ENCODE measurements at places on chromosomes 4 and X.

DNA sequence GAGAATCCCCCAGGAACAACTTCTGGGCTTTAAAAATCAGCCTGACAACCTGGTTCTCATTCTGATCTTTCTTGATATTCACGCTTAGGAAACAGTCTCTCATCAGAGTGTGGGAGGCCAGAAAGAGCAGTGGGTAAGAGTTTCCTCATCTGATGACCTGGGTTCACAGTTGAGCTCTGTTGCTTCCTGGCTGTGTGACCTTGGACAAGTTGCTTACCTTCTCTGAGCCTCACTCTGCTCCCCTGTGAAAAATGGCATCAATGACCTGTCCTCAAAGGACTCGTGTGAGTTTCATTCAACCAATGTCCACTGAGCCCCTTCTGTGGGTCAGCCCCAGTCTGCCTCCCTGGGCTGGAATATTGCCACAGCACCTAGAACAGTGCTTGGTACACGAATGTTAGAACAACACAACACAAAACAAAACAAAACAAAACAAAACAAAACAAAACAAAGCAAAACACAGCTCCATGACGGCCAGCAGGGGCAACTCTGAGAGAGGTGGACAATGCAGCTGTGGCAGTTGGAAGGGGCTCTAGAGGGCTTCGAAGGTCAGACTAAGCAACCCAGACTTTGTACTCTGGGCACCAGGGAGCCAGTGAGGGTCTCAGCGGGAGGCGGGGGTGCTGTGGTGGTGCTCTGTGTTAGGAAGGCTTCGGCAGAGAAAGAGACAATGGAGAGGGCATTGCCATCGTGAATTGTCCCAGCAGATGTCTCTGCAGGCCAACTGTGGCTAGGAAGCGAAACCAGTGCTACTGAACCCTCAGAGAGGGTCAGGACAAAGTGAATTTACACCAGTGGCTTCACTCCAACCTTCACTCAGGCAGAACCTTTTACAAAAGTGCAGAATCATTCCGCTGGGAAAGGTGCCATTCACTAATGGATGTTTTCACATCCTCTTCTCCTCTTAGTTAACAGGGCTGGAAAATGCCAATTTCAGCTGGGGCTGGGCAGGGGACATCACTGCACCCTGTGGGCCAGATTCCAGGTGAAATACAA lies 14.3 kb upstream of the C4orf50 start:
- DNase-seq = no peak

DNA sequence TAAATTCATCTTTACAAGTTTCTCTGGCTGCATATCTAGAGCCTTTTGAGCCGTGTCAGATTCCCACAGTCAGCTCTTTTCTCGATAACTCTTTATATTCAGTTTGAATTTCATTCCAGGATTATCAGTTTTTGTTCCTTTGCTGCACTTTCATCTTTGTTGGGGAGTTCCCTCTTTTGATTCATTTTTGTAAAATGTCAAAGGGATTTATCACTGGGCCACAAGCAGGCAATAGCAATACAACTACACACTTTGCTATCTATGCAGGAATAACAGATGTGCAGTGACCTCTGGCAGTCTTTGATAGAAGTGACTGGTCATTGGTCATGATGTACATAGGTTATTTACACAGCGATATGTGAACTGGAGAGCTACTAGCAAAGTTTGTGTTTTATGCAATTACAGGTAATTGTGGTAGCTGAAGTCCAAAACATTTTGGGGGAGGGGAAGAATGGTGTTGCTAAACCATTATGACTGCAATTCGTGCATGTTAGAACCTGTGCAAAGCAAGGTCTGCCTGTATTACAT lies 43.8 kb downstream of the HPGDS start:
- DNase-seq = no peak

DNA sequence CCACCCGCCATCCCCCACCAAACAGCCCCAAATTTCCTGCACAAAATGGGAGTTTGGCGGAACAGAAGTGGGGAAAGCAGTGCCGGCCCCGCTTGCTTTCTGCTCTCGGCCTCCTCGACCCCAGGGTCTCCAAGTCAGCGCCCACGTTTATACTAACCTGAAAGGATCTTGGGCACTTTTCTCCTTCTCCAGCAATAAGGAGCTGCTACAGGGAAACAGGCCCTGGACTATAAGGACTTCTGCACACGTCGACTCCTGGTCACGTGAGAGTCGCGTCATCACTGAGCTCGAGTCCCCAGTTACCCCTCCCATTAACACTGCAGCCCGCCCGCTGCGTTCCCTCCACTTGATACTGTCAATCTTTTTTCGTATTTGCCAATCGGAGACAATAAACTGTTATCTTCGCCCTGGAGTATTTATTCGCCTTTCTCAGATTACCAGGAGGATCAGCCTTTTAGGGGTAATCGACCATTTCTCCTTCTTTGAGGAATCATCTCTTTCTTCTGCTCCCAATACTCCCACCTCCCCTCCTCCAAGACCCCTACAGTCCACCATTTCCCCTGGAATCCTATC lies at the start of gene TCEAL8:
Gene TCEAL8, minus strand, starts transcription at position 235 of the 573 bp plus-strand sequence. CDS start 1,176 bp downstream, outside the sequence.
- DNase-seq = peak; percentile 84

- DNase-seq = no peak
Measured at GRCh38 chr4:23857367-23857959, 32.4 kb downstream of the PPARGC1A start.

DNA sequence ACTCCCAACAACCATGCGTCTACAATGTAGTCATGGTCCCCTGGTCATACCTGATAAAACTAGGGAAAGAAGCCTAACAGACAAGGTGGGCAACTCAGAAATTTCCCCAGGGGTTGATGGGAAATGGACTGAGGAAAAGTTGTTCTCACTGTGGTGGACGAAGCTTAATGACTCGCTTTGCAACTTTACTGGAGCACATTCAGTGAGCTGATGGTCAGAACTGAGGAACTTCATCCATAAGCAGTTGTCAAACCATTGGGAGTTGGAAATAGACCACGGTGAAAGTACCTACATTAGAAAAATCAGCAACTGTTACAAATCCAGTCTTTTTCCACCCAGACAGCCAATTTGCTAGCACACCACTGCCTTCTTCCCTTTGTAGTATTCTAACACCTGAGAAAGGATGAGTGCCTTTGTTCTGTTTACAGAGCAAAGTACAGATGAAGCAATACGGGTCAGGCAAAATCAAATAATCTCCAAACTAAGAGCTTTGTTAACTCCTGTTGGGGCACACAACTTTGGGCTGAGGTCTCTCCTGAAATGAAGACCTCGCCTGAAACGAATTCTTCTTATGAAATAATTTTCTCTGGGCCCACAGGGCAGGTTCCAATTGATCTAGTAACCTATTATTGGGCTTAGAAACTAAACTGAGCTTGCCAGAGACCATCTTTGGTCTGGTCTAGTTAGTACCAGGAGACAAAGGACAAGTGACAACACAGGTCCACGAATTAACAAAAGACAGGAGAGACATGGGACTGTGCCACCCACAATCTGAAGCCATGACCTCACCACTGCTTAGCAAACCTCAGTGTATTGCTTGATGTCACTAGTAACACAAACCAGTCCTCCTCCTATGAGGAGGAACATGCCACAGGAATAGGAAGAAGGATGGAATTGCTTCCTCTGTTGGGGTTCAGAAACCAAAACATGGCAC lies 58.9 kb upstream of the NFKB1 start:
- DNase-seq = no peak

- DNase-seq = no peak
Measured at GRCh38 chr4:141388481-141388880, 167.8 kb downstream of the ZNF330 start.

DNA sequence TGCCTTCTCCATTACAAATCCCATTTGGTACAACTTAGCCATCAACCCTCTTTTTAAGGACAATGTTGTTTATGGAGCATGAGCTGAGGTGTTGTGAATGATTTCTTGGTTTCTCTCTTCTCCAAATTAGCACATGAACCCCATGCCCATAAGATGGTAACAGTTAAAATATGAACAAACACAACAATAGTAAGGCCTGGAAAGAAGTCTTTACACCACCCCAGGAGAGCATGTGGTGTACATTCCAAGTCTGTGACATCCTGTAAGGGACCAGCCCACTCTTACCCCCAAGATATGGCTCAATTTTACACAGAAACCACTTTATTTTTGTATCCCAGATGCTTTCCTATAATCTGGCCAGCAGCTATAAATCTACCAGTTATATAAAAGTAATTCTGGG lies 226.1 kb downstream of the COX18 start:
- no peak for DNase-seq

GRCh38 chr4:87034527-87034926 lies 99.7 kb downstream of the AFF1 start:
- DNase-seq = no peak

- DNase-seq = no peak
Measured at GRCh38 chrX:96776966-96777365, 92.3 kb downstream of the DIAPH2 start.

GRCh38 chr4:189835505-189835904 lies 105.2 kb upstream of the FRG1 start:
- DNase-seq = peak; percentile 26

GRCh38 chr4:184575306-184575705 lies 73.9 kb downstream of the CASP3 start:
- no peak for DNase-seq

GRCh38 chr4:126890994-126891393 lies 741.8 kb upstream of the INTU start:
- DNase-seq = no peak

DNA sequence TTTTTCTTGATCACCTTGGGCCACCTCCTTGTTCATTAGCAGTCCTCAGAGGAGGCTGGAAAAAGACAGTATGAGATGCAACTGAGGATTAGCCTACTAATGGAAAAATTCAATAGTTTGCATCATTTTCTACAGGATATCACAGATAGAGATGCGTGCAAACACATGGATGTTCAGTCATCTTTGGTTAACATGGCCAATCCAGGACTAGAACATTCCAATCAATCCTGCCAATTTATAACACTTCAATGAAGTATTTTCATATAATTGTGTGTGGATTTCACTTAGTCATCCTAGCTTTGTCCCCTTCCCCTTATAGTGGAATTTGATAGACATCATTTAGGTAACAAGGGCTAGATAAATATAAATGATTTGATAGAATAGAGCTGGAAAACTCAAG lies 42.7 kb downstream of the MAML3 start:
- peak; percentile 16 for DNase-seq

GRCh38 chr4:150072471-150072870 lies 5.8 kb upstream of the DCLK2 start:
- no peak for DNase-seq

DNA sequence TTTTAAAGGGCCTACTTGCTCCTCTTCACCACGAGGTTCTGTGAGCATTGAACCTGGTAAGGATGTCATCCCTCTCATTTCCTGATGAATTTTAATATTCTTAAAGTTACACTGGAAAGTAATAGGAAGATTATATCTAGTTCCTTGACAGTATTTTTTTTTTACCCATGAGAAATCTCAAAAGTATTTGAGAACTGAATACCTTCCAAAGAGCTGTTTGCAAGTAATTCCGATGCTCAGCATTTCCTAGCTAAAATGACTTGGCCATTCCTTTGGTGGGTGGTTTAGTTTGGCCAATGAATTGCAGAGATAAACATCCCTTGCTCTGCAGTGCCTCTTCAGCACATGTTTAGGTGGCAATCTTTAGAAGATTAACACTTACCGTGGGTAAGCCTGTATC lies 110.2 kb upstream of the WDR1 start:
- DNase-seq = no peak
